ENCODE measurements at places on chromosomes 12 and 14. TPM values are rescaled to one million over a fixed set of nuclear protein-coding genes. Genes with fewer than 3 reads are reported as not detected.

The DTX1 gene
- 4.2 TPM for total RNA-seq

DNA sequence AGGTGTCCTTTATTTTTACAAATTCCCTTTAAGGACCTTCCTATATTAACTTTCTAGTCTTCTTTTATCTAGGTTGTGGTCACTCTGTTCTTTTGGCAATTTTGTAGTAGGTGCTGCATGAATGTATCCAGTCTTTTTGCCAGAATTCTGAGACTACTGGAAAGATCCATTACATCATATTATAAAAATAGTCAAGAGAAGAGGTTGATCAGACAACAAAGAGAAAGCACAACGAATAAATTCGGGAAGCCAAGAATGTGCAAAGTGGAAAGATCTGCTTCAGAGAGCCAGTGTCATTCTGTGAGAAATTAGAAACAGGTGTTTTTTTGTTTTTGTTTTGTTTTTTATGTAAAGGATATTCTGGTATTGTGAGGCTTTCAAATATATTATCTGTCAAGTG, 15.8 kb upstream of the SLC16A7 start:
- no peak for DNase-seq

- DNase-seq = no peak
Measured at GRCh38 chr14:85527445-85528035, 2.4 kb upstream of the FLRT2 start.

DNA sequence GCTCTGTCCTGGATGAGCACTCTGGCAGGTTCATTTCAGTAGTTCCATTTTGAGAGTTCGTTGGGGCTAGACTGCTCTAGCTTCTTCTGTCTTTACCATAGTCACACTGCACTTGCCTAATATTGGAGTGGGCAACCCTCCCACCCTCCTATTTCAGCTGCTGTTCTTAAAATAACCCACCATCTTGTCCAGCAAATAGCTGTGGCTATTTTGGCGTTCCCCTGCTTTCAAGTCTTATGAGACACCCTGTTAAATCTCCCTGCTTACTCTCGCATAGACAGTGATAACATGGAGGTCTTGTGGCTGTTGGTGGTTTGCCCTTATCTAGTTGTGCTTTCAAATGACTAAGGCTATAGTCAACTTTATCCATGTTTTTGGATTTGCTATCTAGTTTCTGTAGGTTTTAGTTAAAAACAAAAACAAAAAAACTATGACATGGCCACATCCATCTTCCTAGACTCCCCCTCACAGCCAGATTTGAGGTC, 65.5 kb downstream of the LRP6 start:
- DNase-seq = no peak

The NDUFB1 gene
- total RNA-seq = 90.5 TPM

DNA sequence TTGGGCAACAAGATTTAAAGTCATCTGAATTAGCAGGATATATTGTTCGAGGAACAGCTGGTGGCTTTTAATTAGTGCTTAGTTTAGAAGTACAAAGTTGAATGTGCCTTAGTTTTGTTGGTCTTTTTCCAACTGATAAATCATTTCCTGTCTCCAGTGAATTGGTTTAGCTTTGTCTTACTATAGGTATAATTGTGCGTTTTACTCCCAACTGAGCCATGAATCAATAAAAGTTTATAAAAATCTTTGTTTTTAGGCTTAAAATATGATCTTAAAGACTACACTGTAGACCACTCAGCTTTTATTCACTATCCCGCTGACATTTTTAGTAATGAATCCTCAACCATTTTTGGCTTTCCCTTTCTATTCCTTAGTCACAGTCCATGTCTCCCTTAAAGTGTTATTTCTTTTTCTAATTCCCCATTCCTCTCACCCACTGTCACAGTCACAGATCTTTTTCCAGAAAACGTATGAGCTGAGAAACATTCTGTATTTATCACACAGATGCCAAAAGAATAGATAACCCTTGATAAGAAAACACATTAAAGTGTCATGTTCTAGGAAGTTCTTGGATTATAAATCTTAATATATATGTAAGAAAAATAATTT, 34.0 kb upstream of the ALG10 start:
- no peak for DNase-seq

The SMOC1 gene
- total RNA-seq = 5.6 TPM

The ANO2 gene
- 30.8 TPM for total RNA-seq

DNA sequence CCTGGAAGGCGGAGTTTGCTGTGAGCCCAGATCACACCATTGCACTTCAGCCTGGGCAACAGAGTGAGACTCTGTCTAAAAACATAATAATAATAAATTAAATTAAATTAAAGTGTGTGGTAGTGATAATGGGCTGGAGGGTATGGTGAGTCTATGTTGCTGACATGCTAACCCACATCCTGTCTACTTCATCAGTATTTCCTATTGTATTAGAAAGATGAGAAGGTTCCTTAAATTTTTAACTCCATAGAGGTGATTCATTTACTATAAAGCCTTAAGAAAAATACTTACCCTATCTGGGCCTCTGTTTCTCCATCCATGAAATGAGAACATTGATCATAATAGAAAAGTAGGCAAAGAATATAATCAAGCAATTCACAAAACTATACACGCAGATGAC, 280.5 kb downstream of the FBXL14 start:
- no peak for DNase-seq

DNA sequence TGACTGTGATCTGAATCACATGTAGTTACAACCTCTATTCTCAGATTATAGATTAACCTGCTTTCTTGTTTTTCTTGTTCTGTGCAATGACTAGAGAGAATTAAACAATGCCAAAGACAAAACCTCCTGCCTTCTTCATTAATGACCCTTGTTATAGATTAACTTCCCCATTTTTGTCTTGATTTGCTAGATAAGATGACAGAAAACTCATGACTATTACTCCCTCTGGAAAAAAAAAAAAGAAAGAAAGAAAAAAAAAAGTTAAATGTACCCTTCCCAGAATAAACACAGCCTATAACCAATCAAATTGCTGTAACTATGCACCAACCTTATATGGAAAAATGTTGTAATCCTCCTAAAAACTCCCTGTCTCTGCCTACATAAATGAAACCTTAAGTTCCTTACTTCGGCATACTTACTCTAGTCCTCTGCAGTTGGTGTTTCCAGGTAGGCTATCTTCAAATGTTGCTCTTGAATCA, 41.1 kb upstream of the PCED1B start:
- DNase-seq = no peak

DNA sequence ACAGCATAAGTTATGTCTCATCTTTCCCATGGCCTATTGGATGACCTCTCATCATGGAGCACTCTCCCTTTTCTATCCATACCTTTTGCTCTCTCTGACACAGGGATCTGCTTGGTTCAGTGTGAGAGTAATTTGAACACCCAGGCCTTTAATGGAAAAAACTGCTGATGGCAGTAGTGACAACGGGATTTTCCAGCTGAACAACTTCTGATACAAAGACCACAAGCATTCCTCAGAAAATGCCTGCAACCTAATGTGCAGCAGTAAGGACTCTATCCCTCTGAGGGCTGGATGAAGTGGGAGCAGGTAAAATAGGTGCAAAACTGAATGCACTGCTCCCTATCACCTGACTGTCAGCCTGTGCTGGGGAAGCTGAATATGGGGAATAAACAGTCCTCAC, 51.0 kb downstream of the KANSL2 start:
- no peak for DNase-seq

DNA sequence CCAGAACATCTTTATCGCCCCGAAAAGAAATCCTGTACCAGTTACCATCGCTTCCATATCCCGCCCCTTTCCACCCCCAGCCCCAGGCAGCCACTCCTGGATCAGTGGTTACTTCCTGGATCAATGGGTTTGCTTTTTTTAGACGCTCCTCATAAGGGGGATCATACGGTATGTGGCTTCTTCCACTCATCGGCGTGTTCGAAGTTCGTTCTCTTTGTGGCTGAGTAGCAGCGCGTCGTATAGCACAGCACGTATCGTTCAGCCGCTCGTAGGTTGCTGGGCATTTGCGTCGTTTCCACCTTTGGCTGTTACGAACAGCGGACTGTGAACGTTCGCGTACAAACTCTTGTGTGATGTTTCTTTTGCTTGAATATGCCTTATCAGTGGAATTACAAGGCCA, 1.8 kb downstream of the NOC4L start:
- no peak for DNase-seq

The VSX2 gene
- not detected for total RNA-seq

DNA sequence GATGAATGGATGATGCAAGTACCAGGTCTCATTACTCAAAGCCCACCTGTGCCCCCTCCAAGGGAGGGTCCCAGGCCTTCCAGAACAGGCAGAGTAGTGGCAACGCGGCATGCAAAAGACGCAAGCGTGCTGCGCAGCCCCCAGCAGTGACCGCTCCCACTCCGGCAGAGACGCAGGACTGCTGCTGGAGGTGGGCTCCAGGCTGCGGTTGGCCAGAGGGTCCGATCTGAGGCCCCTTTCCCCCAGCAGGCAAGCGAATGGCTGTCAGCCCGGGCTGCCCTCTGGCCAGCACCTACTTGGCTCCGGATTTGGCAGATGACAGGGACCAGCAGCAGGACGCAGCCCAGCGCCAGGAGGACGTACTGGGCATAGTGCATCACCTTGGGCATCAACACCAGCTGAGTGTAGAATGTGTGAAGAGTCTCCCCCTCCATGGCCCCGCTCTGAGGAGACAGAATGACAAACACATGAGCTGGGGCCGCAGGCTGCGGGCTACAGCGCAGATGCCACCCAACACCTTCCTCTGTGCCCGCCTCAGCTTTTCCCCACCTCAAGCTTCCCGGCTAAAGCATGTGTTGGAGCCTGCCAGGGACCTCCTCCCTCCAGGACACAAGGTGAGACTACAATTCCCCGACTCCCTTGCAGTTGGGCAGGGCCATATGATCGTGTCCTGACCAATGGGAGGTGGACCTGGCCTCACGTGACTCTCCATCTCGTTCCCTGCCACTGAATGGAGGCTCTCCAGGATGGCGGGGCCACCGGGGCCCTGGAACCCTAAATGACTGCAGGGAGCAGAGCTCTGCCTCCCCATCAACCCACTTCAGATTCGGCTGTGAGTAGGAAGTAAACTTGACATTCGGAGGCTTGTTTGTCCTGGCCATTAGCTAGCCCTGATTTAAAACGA, 77.4 kb downstream of the SCARB1 start:
- DNase-seq = peak; percentile 89

DNA sequence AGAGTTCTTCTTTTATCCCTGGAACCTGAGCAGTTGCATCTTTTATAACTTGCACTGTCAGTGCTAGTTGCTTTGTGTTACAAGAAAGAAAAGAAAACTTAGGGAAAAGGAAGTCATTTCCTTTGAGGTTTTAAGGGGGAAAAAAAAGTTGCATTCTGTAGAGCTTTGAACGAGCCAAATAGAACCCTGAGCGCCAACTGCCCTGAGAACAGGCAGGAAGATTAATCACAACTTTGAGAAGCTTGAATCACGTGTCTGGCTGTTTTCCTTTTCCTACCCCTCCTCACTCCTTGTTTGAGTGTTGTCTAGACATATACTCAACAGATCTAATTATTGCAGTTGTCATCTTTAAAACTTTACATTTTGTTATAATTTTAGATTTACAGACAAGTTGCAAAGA, 12.5 kb downstream of the PCNX1 start:
- no peak for DNase-seq

The ESYT1 gene
- 106 TPM for total RNA-seq

DNA sequence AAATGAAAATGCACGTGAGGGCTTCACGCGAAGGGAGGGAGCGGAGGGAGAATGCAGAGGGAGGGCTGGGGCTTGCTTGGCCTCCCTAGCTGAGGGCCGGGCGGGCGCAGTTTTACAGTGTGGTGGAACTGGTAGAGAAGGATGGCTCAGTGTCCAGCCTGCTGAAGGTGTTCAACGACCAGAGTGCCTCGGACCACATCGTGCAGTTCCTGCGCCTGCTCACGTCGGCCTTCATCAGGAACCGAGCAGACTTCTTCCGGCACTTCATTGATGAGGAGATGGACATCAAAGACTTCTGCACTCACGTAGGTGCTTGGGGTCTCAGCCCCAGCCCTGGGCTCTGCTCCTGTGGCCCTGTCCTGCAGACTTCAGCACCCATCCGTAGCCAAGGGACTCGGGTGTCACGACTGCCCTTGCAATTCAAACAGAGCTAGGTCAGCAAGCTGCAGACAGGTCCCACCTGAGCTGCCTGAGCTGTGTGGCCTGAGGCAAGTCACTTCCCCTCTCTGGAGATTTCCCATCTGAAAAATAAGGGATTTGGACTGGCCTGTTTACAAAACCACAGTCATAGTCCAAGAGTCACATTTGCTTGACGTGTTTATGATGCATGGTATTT, 18.4 kb downstream of the OTUB2 start:
- peak; percentile 38 for DNase-seq

GRCh38 chr14:87491816-87492215, 501.2 kb downstream of the GALC start:
- DNase-seq = no peak

The FGF6 gene
- not detected for total RNA-seq

The TMEM233 gene
- total RNA-seq = 1.0 TPM

DNA sequence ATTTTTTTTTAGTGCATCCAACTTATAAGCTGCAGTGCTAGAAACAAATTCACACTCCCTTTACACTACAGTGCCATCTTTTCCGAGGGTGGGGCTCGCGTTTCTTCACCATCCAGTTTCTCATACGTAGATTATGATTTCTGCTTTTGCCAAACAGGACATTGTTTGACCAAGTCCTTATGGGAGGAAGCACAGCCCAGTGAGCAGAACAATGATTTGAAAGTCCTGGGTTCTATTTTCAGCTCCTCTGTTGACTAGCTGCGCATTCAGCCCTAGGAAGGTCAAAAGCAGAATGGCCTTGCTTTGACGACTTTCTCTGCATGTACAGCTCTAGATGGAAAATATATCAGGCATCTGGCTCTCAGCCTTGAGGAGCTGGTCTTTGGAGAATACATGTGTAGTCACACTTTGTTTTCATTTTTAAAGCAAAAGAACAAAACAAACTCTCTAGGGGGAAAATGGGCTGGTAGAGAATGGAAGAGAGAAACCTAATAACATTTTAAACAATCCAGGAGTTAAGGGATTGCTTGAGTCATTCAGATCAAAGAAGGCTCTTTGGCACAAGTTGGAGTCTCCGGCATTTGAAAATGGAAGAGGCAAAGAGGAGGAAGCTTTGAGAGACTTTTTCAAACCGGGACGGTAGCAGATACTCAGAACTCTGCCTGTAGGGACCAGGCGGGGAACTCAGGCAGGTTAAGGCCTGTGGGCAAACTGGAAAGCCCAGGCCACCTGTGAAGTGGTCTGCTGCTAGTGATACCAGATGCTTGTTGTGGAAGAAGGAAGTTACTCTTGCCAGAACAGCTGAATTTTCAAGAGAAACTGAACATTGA, 257.3 kb upstream of the PLEKHG7 start:
- DNase-seq = no peak

DNA sequence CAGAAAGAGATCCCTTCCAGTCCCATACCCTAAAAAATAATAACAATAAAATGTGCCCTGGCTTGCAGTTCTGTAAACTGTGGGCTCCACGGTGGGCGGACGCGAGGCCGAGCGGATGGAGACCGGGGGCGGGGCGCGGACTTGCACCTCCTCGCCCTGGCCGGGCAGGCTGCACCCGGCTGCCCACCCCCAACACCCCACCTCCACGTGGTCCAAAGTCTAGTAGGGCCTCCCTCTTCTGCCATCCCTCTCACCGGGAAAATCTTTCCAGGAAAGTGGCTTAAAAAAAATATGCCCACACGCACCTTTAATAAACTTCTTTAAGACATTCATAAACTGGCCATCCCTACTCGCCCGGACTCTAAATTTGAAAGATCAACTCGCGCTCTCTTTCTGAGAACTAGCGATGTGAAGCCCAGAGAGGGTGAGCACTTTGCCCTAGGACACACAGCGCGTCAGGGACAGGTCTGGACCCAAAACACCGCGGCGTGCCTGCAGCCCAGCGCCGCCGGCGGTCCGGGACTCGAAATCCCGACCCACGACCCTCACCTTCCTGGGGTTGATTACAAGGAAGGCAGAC, 1.9 kb upstream of the BCL11B start:
- DNase-seq = no peak

- no peak for DNase-seq
Measured at GRCh38 chr14:29836395-29836794, 91.3 kb downstream of the PRKD1 start.

Data from aorta (tissue), 5 donors.